SK-MEL-5 (cell line): ENCODE measurements at places on chromosomes 3 and 15. TPM values are rescaled to one million over a fixed set of nuclear protein-coding genes. Genes with fewer than 3 reads are reported as not detected.

DNA sequence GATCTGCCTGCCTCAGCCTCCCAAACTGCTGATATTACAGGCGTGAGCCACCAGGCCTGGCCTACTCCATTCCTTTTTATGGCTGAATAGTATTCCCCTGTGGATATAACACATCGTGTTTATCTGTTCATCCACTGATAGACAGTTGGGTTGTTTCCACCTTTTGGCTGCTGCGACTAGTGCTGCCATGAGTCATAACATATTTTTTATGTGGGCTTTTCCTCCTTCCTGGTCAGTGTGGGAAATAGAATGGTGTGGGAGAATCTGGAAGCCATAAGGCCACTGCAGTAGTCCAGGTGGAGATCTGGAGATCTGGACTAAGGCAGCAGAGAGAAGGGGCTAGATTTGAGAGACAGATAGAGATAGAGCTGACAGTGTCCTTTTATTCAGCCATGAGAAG lies 16.2 kb downstream of the LCMT2 start:
- no peak for DNase-seq

DNA sequence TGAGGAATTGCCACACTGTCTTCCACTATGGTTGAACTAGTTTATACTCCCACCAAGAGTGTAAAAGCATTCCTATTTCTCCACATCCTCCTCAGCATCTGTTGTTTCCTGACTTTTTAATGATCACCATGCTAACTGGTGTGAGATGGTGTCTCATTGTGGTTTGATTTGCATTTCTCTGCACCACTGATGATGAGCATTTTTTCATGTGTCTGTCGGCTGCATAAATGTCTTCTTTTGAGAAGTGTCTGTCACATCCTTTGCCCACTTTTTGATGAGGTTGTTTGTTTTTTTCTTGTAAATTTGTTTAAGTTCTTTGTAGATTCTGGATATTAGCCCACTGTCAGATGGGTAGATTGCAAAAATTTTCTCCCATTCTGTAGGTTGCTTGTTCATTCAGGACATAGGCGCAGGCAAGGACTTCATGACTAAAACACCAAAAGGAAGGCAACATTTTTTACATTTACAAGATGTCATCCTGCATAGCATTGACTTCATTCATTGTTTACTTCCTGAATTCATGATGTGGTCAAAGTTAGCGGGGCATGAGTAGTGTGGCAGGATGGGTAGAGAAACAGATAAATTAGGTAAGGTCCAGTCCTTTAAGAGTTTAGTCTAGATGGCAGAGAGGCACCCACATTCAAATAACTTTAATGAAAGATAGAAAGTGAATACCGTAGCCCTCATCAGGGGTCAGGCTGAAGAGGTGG lies 45.1 kb upstream of the LPP start:
- DNase-seq = no peak

GRCh38 chr3:115698851-115699591 lies 75.7 kb downstream of the GAP43 start:
- DNase-seq = no peak

DNA sequence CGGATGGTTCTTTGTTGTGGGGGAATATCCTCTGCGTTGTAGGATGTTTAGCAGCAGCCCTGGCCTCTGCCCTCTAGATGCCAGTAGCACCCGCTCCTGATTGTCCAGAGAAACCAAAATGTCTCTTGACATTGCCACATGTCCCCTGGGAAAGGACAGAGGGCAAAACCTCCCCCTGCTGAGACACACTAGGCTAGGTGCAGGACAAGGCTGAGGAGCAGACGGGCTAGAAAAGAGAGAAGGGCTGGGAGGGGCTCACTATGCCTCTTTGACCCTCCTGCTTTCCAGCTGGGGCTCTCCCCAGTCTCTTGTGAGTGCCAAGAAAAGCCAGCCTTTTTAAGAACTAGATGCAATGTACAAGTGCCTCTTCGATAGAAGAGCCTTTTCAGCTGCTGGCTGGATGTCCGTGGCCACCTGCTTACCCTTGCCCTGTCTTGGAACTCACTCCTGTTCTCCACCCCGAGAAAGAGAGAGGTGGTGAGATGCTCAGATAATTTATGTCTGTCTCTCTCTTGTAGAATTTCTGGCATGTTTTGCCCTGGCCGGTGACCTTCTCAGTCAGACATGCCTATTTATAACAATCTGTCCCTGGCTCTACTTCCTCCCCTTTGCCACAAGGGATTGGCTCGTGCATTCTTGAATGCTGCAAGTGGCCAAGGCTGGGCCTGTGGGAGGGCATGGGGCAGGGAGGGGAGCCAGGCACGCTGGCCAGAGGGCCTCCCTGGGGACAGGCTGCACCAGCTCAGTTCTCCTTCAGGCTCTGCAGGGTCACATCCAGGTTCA lies 142.6 kb downstream of the RPLP1 start:
- no peak for DNase-seq

DNA sequence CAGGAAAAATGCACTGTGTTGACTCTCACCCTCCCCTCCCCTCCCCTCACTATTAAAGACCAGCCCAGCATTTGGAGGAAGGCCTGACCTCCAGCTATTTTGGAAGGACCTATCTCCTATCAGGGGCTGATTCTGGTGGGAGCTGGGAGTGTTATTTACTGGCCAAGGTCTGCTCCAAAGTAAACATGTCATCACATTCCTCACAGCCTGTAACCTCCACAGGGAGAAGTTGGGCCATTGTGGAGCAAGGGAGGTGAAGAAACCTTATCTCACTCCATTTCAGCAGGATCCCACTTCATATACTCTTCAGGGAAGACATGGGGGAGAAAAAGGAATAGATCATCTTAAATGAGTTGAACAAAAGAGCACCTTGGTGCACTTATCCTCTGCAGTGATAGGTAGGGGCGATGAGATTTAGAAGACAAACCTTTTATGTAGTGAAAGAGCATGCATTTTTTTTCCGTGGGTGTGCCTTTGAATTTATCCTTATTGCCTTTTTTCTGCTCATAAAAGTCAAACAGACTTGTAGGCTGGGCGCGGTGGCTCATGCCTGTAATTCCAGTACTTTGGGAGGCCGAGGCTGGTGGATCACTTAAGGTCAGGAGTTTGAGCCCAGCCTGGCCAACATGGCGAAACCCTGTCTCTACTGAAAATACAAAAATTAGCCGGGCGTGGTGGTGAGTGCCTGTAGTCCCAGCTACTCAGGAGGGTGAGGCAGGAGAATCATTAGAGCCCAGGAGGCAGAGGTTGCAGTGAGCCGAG lies 15.6 kb upstream of the FLNB start:
- DNase-seq = no peak

DNA sequence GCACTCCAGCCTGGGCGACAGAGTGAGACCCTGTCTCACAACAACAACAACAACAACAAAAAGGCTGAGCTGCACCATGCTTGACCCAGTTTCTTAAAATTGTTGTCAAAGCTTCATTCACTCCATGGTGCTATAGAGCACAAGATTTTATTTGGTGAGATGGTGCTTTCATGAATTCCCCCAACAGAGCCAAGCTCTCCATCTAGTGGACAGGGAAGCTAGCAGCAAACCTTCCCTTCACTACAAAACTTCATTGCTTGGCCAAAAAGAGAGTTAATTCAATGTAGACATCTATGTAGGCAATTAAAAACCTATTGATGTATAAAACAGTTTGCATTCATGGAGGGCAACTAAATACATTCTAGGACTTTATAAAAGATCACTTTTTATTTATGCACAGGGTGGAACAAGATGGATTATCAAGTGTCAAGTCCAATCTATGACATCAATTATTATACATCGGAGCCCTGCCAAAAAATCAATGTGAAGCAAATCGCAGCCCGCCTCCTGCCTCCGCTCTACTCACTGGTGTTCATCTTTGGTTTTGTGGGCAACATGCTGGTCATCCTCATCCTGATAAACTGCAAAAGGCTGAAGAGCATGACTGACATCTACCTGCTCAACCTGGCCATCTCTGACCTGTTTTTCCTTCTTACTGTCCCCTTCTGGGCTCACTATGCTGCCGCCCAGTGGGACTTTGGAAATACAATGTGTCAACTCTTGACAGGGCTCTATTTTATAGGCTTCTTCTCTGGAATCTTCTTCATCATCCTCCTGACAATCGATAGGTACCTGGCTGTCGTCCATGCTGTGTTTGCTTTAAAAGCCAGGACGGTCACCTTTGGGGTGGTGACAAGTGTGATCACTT lies 2.0 kb downstream of the CCR5 start:
- DNase-seq = peak; percentile 56

GRCh38 chr3:58722561-58722960 lies 56.0 kb upstream of the FAM3D start:
- no peak for DNase-seq

- DNase-seq = no peak
Measured at GRCh38 chr3:10383850-10384248, 62.9 kb upstream of the SEC13 start.

Gene TGM4
- total RNA-seq = not detected in 2 replicates
